ENCODE measurements at places on chromosomes 6 and 20.
A peak's percentile ranks its signal among the peaks of the same experiment; 100 is the strongest.

GRCh38 chr6:53142810-53143209 lies 5.8 kb downstream of the GCM1 start:
- DNase-seq, result no peak

- DNase-seq, result no peak
Observed at GRCh38 chr6:169804427-169804826, 53.0 kb downstream of the ERMARD start.

GRCh38 chr20:22371843-22372242 lies 212.5 kb downstream of the FOXA2 start:
- DNase-seq, result no peak

- DNase-seq, result no peak
Observed at GRCh38 chr6:116287689-116288282, 8.1 kb upstream of the TSPYL1 start.

- no peak for DNase-seq
Observed at GRCh38 chr6:165010556-165011535, 298.6 kb downstream of the C6orf118 start.

GRCh38 chr6:167706313-167707109 lies 120.2 kb upstream of the AFDN start:
- no peak for DNase-seq

DNA sequence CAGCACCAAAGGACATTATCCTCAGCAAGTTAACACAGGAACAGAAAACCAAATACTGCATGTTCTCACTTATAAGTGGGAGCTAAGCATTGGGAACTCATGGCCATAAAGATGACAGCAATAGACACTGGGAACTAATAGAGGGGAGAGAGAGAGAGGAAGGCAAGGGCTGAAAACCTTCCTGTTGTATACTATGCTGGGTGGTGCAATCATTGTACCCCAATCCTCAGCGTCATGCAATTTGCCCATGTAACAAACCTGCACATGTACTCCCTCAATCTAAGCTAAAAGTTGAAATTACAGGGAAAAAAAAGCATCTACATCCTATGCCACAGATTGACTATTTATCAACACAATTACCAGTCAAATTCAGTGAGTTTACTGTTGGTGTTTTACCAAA lies 20.0 kb upstream of the VNN1 start:
- no peak for DNase-seq

GRCh38 chr6:37511201-37511600 lies 11.5 kb upstream of the CCDC167 start:
- DNase-seq, result no peak

DNA sequence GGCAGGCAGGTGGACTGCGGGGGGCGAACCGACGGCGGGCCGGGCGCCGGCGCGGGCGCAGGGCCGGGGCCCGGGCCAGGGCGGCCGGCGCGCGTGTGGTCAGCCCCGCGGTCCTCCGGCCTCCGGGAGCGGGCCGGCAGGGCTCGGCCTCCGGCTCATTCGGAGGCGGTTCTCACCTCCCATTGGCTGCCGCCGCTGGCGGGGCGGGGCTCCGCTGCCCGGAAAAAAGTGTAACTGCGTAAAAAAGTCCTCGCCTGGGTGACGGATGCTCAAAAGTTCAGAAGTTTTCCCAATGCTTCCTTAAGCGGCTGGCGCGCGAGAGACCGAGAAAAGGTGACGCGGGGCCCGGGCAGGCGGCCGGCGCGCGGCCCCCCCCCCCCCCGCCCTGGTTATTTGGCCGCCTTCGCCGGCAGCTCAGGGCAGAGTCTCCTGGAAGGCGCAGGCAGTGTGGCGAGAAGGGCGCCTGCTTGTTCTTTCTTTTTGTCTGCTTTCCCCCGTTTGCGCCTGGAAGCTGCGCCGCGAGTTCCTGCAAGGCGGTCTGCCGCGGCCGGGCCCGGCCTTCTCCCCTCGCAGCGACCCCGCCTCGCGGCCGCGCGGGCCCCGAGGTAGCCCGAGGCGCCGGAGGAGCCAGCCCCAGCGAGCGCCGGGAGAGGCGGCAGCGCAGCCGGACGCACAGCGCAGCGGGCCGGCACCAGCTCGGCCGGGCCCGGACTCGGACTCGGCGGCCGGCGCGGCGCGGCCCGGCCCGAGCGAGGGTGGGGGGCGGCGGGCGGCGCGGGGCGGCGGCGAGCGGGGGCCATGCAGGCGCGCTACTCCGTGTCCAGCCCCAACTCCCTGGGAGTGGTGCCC lies at the start of gene FOXC1:
Gene FOXC1 (plus strand): TSS at position 268 of the 849 bp plus-strand sequence. CDS start 531 bp downstream, at position 799.
- peak; percentile 86 for DNase-seq

DNA sequence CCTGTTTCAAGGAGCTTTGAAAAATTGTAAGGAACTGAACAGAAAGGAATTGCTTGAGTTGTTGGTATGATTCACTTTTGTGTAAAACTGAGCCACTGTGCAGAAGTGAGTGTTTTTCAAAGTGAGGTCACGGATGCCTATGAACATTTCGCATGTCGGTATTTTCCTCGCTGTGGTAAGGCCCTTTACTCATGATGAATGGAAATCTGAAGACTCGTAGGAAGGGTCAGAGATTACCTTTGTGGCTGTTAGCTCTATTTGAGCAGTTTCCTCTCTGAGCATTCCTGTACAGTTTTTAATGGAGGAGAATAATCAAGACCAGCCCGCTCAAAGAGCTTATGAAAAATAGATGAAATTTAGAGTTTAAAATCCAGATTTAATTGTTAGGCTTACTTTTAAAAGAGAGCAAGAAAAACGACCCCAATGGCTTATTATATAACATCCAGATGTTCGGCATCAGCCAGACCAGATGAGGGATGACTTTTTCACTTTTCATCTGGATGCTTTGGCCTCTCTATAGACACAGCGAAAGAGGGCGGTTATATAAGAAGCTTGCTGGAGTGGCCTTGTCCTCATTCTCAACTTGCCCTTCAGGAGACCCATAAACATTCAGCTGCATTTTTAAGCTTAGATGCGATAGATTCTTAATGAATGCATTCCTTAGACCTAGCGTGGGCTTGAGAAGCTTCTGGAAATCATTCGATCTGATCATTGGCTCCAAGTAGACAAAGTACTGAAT lies 99.5 kb downstream of the CD83 start:
- no peak for DNase-seq

GRCh38 chr6:33160728-33161344 lies 31.4 kb downstream of the COL11A2 start:
- DNase-seq, result peak; percentile 78

GRCh38 chr6:41577356-41578216 lies 31.4 kb downstream of the FOXP4 start:
- DNase-seq, result no peak

DNA sequence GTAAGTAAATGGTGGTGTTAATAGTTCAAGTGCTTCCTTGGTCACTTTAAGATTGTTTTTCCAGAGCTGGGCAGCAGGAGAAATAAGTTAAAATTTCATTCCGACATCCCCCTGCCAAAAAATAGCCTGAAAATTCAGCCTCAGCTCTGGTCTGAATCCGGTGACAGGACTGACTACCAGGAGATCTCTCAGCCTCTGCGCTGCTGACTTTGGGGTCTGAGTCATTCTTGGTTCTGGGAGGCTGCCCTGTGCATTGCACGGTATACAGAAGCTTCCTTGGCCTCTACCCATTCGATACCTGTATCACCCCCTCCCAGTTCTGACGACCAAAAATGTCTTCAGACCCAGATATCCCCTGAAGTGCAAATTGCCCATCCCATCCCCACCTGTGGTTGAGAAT lies 36.3 kb upstream of the TFAP2C start:
- no peak for DNase-seq

GRCh38 chr6:14094721-14095120 lies 22.9 kb upstream of the CD83 start:
- DNase-seq, result no peak

DNA sequence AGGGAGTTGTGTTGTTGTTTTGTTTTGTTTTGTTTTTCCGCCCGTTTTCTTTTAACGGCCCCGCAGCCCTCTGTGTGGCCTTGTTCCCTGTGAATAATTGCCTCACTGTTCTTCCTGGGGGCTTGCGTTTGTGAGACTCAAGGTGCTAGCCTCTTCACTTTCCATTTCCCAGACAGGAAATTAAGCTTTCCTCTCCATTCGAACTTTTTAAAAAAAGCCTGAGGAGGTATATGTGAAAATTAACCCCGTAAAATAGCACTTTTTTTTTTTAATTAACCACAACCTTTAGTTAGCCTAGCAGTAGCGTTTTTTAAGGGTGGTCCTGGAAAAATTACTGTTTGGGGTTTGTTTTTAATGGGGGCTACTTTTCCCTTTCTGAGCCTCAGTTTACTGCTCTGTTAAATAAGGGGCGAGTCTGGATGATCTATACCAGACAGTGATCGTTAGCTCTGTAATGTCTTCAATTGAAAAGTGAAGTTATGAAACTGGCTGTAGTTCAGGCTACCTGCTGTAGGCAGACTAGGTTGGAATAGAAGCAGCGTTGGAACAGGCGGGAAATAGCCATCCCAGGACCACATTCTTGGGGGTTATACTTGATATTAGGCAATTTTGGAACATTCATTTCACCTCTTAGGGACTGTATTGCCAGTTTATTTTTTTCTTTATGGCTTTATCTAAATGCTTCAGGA lies 1.7 kb downstream of the STX16 start:
- DNase-seq, result no peak

GRCh38 chr20:6053776-6054688 lies at the start of gene LRRN4:
LRRN4 (minus strand) TSS chr20:6054060; CDS start chr20:6052799, 1,261 bp downstream.
- no peak for DNase-seq

GRCh38 chr20:4109307-4109940 lies 94.1 kb upstream of the RNF24 start:
- no peak for DNase-seq

GRCh38 chr6:93799226-93799625 lies 379.9 kb upstream of the EPHA7 start:
- no peak for DNase-seq

- no peak for DNase-seq
Observed at GRCh38 chr6:9186148-9186547, 750.8 kb upstream of the SLC35B3 start.

DNA sequence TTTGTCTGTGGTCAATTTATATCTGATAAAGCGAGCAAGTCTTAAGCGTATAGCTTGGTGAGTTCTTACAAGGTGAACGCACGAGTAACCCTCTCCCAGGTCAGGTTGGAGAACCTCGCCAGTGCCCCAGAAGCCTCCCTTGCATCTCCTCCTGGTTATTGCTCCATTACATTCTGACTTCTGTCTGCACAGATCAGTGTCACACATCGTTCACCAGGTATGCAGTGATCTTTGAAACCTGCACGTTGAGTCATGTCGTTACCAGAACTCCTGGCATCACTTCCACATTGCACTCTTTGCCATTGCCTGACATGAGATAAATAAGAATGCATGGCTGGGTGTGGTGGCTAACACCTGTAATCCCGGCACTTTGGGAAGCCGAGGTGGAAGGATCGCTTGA lies 44.2 kb downstream of the AKAP12 start:
- DNase-seq, result no peak

DNA sequence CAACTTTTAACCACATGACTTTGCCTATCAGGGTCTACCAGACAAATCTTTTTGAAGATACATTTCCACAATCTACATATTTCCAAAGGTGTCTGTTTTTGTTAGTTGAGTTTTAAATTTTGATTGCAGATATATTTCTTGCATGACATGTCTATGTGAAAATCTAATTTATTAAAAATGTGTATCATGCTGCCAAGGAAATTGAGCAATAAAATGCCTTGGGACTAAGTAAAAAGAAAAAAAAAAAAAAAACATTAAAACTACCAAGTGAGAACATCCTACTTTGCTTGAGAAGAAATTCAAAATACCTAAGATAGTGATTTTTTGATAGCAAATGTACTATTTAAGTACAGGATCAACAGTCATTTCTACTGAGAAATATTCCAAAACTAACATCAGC lies 17.7 kb downstream of the SLC17A5 start:
- no peak for DNase-seq

GRCh38 chr6:24721461-24722215 lies 2.7 kb upstream of the C6orf62 start:
- no peak for DNase-seq

- DNase-seq, result no peak
Observed at GRCh38 chr6:90905351-90905750, 318.5 kb upstream of the MAP3K7 start.

GRCh38 chr6:23180504-23181293 lies 611.3 kb downstream of the HDGFL1 start:
- peak; percentile 28 for DNase-seq

DNA sequence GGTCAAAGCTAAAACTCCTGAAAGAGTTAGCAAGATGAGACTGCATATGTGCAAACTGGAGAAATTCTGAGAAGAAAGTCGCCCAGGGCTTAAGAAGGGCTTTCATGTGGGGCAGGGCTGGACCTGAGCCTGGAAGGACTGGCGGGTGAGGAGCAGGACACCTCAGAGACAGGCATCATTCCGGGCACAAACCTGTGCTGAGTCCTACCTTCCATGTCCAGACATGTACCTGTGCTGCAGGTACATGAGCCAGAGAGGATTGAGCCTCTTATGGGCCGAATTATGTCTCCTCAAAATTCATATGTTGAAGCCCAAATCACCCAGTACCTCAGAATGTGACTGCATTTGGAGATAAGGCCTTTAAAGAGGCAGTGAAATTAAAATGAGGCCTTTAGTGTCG lies 171.0 kb downstream of the QRSL1 start:
- DNase-seq, result no peak

DNA sequence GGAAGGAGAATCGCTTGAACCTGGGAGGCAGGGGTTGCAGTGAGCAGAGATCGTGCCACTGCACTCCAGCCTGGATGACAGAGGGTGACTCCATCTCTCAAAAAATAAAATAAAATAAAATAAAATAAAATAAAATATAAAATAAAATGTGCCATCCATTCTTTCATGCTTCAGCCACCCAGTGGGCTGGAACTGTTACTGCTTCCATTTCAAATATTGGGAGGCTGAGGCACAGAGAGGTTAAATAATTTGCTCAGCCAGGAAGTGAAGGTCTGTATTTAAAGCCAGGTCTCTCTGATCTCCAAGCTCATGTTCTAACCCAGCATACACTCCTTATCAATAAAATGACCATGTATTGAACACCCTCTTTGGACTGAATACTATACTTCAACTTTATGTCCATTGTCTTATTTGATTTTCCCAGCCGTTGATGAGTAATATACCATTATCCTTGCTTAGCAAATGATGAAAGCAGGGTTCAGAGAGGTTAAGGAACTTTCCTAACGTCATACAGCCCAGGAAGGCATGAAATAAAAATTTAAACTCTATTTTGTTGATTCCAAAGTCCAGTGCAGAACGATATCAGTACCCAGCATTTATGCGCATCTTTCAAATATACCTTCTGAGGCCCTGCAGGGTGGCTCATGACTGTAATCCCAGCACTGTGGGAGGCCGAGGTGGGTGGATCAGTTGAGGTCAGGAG lies 25.8 kb upstream of the SLC9A8 start:
- DNase-seq, result no peak

DNA sequence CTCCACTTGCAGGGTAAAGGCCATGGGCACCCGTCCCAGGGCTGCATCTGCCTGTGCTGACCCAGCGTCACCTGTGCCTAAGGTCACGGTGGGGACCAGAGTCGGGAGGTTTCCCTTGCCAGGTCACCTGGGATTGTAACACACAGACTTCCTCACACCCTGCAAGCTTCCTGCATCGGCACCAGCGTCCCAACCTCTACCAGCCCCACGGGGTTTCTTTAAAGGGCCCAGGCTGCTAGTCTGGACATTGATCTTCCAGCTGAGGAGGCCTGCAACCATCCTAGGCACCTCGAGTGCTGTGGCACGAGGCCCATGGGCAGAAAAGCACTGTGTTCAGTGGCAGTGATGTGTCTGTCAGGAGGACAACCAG lies 12.6 kb downstream of the ACSS1 start:
- DNase-seq, result no peak
